Activated CD8-positive, alpha-beta memory T cell treated with anti-CD3 and anti-CD28 coated beads, Interleukin-2, amount 10 ng/mL, durations not matched to agents 7 days and 5 days (primary cell): ENCODE measurements at places on chromosomes 16 and 17. TPM values are rescaled to one million over a fixed set of nuclear protein-coding genes. Genes with fewer than 3 reads are reported as not detected.
A peak's percentile ranks its signal among the peaks of the same experiment; 100 is the strongest.

Gene SNAI3
- 5.6 TPM for total RNA-seq

Gene GAS2L2
- total RNA-seq, result not detected

- no peak for DNase-seq
- H3K36me3 ChIP-seq, result peaks cover 69% of the 10 kb centered on the region
- H3K4me1 ChIP-seq, result peaks cover 6% of the 10 kb centered on the region
- no peak overlapping the region for H3K27ac ChIP-seq
Observed at GRCh38 chr16:8905168-8905762, 23.1 kb downstream of the LITAFD start.

GRCh38 chr17:75589919-75590303 is 2.3 kb downstream of the MYO15B start:
- peaks cover 27% of the 10 kb centered on the region for H3K27me3 ChIP-seq
- no peaks in the 10 kb centered on the region for H3K36me3 ChIP-seq
- no peak overlapping the region for H3K27ac ChIP-seq
- DNase-seq, result no peak

- no peak overlapping the region for H3K27ac ChIP-seq
- H3K36me3 ChIP-seq, result no peaks in the 10 kb centered on the region
- H3K27me3 ChIP-seq, result no peaks in the 10 kb centered on the region
- no peak for DNase-seq
- no peak overlapping the region for H3K4me3 ChIP-seq
Observed at GRCh38 chr17:19742495-19742894, 5.6 kb downstream of the ALDH3A1 start.

DNA sequence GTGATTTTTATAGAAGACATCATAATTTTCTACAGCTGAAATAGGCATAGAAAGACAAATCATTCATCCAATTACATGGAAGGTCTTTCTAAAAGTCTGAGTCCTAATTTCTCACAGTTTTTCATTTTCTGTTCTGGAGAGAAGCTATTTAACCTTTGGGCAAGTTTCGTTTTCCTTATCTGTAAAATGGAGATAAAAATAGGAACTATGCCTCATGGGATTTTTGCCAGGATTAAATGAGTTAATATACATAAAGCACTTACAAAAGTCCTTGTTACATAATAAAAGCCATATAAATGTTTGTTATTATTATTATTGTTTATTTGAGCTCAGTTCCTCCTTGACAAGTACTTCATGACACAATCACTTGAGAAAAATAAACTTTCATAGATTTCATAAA is 121.4 kb downstream of the SKAP1 start:
- no peak overlapping the region for H3K27ac ChIP-seq
- peaks cover 4% of the 10 kb centered on the region for H3K4me1 ChIP-seq
- no peak for DNase-seq
- H3K27me3 ChIP-seq, result no peaks in the 10 kb centered on the region

Gene CACNG4
- total RNA-seq, result not detected

- H3K4me1 ChIP-seq, result peaks cover 17% of the 10 kb centered on the region
- peaks cover 31% of the 10 kb centered on the region for H3K36me3 ChIP-seq
- no peak for DNase-seq
- H3K4me3 ChIP-seq, result no peak overlapping the region
- H3K27ac ChIP-seq, result no peak overlapping the region
Observed at GRCh38 chr16:24139282-24139681, 116.9 kb upstream of the CACNG3 start.

DNA sequence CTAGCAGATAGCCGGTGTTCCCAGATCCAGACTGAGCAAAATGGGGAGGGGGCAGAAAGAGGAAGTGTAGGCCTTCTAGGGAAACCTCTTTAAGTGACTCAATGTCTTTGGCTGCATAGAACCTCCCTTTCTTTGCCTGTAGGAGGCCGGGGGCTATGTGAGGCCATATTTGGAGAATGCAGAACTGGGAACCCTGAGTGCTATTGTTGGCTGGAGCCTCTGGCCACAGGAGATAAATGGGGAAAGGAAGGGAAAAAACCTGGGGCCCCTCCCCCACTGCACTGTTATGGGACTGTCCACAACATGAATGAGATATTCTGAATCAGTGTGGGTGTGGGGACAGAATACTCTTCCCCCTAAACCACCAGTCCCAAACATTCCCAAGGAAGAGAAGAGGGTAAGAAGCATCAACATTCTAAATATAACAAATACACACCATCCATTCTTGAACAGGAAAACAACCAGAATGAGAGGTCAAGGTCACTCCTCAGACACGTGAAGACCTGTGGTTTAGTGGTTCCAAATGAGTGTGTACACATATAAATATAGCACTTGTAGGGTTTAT is 2.4 kb downstream of the VPS25 start:
- no peak for DNase-seq
- no peak overlapping the region for H3K4me3 ChIP-seq

- H3K27me3 ChIP-seq, result no peaks in the 10 kb centered on the region
- H3K36me3 ChIP-seq, result peaks cover 5% of the 10 kb centered on the region
- peaks cover 3% of the 10 kb centered on the region for H3K4me1 ChIP-seq
- no peak overlapping the region for H3K4me3 ChIP-seq
- no peak for DNase-seq
Observed at GRCh38 chr17:10633738-10634379, 23.2 kb downstream of the MYH3 start.

- H3K4me3 ChIP-seq, result no peak overlapping the region
- peaks cover 5% of the 10 kb centered on the region for H3K36me3 ChIP-seq
- H3K4me1 ChIP-seq, result peaks cover 9% of the 10 kb centered on the region
- DNase-seq, result no peak
Observed at GRCh38 chr17:48571024-48571818, 6.9 kb downstream of the HOXB4 start.

DNA sequence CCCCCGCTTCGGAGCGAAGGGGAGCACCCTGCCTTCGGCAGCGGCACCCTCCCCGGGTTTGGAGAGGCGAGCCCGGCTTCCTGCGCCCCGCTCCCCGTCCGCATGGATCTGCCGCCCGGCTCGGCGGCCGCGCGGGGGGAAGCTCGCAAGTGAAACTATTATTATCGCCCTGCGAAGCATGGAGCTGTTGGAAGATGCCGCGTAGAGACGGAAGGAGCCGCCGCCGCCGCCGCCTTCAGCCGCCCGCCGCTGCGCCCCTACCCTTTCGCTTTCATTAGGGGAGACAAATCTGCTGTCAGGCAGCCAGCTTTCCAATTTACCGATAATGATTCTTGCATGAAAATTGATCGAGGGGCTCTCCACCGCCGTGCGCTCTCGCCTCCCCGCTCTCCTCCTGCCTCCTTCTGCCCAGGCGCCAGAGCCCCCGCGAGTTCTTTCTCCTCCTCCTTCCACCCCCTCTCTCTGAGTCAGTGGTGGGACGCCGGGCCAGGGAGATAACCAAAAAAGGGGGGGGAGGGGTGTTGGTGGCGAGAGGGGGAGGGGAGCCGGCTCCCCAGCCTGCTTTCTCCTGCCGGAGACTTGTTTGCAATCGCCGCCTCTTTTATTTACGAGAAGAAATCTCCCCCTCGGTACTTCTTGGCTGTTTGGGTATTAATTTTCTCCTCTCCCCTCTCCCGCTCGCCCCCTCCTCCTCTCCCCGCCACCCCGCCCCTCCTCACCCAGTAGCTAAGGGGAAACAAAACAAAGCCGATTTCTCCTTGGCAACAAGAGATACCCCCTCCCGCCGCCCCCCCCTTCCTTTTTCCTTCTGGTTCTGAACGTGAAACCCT is 58.0 kb upstream of the GSE1 start:
- DNase-seq, result peak; percentile 76
- peak overlapping the region; percentile 87 for H3K4me3 ChIP-seq
- peaks cover 3% of the 10 kb centered on the region for H3K36me3 ChIP-seq
- peaks cover 45% of the 10 kb centered on the region for H3K4me1 ChIP-seq

DNA sequence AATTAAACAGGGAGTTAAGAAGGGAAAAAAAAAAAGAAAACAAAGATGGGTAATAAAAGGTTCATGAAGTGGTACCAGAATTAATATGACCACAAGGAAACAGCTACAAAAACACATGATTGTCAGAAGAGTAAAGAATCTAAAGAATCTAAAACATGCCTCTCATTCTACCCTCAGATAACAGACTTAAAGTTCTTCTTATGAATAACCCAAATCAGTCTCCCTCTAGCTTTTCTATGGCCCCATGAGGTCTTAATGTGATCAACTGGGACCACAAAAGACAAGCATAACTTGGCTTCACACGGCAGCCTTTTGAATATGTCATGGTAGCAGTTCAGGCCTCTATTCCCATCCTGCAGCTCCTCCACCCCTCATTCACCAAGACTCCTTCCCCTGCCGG is 6.9 kb downstream of the MYH10 start:
- peaks cover 12% of the 10 kb centered on the region for H3K4me1 ChIP-seq
- peaks cover 5% of the 10 kb centered on the region for H3K36me3 ChIP-seq
- no peak overlapping the region for H3K27ac ChIP-seq
- DNase-seq, result no peak
- H3K27me3 ChIP-seq, result peaks cover 48% of the 10 kb centered on the region

Gene SLC52A1
- total RNA-seq, result 2.2 TPM

Gene KRT32
- not detected for total RNA-seq

GRCh38 chr16:51898872-51899271 is 648.1 kb downstream of the TOX3 start:
- H3K27ac ChIP-seq, result no peak overlapping the region
- no peaks in the 10 kb centered on the region for H3K36me3 ChIP-seq
- no peaks in the 10 kb centered on the region for H3K4me1 ChIP-seq
- no peaks in the 10 kb centered on the region for H3K27me3 ChIP-seq
- H3K4me3 ChIP-seq, result no peak overlapping the region
- DNase-seq, result no peak

Gene TLCD1
- 3.2 TPM for total RNA-seq

GRCh38 chr17:46753776-46754175 is 64.7 kb downstream of the WNT3 start:
- H3K4me1 ChIP-seq, result peaks cover 3% of the 10 kb centered on the region
- H3K36me3 ChIP-seq, result peaks cover 16% of the 10 kb centered on the region
- H3K27me3 ChIP-seq, result no peaks in the 10 kb centered on the region
- H3K27ac ChIP-seq, result no peak overlapping the region

GRCh38 chr17:21689604-21690003 is 2.7 kb upstream of the KCNJ18 start:
- no peak overlapping the region for H3K27ac ChIP-seq
- H3K36me3 ChIP-seq, result no peaks in the 10 kb centered on the region
- DNase-seq, result no peak
- no peak overlapping the region for H3K4me3 ChIP-seq

Gene LRRC46
- total RNA-seq, result 0.14 TPM

GRCh38 chr16:82926500-82926899 is 299.7 kb downstream of the CDH13 start:
- H3K27ac ChIP-seq, result no peak overlapping the region
- DNase-seq, result no peak
- H3K27me3 ChIP-seq, result peaks cover 5% of the 10 kb centered on the region
- no peaks in the 10 kb centered on the region for H3K36me3 ChIP-seq
- peaks cover 24% of the 10 kb centered on the region for H3K4me1 ChIP-seq
- no peak overlapping the region for H3K4me3 ChIP-seq

GRCh38 chr17:45114117-45114932 is 18.0 kb downstream of the PLCD3 start:
- no peaks in the 10 kb centered on the region for H3K4me1 ChIP-seq
- H3K27ac ChIP-seq, result no peak overlapping the region
- no peaks in the 10 kb centered on the region for H3K36me3 ChIP-seq
- DNase-seq, result no peak
- peaks cover 3% of the 10 kb centered on the region for H3K27me3 ChIP-seq
